Panc1 (cell line): ENCODE measurements at places on chromosomes 16 and 17.
A peak's percentile ranks its signal among the peaks of the same experiment; 100 is the strongest.

DNA sequence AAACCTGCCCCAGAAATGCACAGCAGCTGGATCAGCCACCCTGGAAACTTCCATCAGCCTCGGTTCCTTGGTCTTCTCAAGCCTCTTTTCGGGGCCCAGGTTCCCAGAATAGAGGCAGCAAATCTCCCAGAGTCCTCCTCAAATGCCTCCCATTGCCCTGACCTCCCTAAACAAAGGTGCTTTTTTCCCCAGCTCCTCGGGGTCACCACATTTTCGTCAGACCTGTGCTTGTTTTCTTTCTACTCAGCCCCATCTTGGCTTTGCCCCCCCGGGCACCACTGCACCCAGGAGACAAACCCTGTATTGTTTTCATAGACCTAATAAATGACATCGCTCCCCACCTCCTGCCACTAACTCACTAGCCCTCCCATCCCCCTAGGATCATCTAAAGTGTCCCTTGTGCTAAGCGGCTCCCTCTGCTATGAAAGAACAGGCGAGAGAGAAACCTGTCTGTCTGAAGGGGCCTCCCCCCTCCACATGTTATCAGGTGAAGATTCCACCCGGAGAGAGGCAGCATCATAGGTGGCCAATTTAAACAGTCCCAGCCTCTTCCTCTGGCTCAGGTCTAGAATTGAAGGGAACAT lies 451.1 kb downstream of the SOX9 start:
- DNase-seq, result no peak

- no peak for DNase-seq
These were observed 68.9 kb upstream of the HAS3 start for GRCh38 chr16:69036399-69037091.

- no peak for DNase-seq
These were observed 18.9 kb downstream of the TMC5 start for GRCh38 chr16:19436540-19436939.

DNA sequence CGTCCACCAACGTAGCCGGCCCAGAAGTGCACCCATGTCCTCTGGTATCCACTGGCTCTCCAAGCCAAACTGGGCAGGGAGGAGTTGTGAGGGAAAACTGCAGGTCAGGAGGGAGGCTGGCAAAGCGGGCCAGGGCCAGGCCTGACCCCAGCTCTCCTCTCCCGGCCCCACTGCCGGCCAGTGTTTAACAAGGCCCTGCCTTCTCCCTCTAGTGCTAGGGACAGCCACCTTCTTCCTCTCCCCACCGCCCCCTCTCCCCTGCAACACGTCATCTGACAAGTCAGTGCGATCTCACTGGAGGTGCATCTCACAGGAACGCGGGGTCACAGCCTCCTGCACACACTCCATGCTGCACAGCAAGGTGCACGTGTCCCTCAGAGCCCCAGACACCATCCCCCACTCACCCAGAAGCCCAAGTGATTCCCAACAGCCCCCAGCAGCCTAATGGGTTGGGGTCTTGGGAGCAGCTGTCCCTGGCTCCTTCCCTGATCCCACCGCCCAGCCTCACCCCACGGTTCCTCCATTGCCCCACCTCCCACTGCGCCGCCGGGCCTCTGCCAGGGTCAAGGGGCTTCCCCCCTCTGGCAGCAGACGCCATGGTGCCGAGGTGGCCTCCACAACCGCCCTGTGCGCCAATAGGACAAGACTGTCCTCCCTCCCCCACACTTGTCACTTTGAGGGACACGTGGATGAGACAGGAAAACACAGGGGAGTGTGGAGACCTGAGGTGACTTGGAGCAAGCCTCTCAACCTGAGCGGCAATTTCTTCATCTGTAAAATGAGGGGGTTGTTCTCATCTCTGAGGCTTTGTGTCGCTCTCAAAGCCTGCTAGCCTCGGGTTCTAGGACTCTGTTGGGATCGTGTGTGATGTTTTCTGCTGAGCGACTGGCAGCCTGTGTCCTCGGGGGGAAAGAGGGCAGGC lies 1.1 kb upstream of the ACE start:
- DNase-seq, result no peak

DNA sequence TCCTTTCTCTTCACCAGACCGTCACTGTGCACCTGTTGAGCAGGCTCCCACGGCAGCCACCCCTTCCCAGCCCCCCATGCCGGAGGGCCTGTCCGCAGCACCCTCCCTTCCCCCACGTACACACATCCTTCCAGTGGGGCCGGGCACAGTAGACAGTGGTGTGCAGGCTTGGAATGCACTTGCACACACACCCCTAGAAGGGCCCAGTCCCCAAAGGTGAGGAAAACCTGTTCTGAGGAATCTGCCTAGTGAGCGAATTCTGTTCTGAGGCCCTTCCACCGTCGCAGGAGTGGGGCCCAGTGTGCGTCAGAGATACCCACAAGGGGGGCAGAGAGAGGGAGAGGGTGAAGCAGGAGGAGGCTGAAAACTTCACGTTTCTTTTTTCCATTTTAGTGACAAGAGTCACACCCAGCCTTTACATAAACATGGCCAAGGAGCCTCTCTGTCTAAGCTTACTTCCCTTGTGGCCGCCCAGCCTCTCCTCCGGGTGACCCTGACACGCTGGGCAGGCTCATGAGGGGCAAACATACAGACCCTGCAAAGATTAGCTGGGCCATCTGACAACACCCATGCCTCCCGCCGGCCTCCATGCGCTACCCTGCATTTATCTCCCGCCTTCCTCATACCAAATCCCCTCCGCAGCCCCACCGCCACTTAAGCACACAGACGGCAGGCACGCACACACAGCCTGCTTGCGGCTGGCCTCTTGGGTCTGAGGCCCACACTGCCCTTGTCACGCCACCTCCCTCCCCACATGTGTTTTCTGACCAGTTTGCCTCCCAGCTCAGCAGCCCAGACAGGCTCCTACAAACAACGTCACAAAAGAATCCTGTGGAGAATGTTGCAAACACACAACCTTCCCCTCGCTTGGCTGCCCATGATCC lies 1.8 kb downstream of the ZBTB4 start:
- DNase-seq, result no peak

DNA sequence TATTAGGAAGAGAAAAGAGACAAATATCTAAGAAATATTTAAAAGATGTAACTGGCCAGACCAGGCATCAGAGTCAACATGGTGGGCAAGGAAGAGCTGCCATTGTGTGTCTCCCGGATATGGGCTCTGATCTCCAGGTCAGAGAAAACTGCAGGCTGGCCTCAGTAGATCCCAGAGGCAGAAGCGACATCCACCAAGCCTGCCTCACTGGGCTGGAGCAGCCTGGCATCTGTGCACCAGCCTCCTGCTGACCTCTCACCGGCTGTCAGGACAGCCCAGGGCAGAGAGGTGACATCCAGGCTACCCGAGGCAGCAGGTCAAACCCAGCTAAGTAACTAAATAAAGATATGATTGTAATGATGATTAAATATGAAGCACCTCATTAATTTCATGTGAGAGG lies 162.8 kb upstream of the TNRC6C start:
- no peak for DNase-seq

GRCh38 chr17:42456223-42457106 lies 2.2 kb upstream of the ATP6V0A1 start:
- DNase-seq, result no peak

DNA sequence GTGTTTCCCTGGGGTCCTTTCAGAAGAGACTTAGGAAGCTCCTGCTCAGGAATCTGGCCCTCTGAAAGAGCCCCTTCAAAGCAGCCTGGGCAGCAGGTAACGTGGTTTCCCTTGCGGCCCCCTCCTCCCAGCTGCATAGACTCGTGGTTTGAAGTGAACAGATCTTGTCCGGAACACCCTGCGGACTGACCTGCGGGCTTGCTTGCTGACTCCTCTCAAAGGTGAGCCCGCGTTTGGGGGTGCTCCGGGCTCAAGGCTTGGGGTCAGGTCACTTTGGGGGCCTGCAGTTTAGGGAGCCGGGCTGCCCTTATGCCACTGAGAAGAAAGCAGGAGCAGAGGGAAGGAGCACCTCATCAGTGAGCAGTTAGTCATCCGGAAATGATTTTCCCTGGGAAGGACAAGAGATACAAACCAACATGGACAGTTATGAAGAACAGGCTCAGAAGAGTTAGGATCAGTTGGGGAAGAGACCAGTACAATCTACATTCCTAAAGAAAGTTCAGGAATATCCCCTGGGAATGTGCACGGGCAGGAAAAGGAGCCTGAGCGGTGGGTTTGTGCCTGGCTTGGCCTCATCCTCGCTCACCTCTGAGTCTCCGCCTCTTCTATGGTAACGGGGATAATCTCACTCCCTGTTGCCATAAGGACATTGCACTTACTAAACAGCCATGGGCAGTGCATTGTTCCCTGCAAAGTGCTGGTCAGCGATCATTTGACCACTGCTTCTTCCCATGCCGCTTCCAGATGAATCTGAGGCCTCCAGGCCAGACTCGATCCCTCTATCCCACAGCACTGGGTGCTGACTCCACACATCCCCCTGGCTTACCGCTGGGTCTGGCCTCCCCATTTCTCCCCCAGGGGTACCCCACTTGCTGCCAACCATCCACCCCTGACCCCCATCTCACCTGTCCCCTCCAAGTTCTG lies 10.0 kb downstream of the LDHD start:
- DNase-seq, result no peak

GRCh38 chr16:83588070-83588469 lies 219.7 kb upstream of the HSBP1 start:
- no peak for DNase-seq

- DNase-seq, result no peak
These were observed 104.3 kb upstream of the DNAH9 start for GRCh38 chr17:11493936-11494335.

DNA sequence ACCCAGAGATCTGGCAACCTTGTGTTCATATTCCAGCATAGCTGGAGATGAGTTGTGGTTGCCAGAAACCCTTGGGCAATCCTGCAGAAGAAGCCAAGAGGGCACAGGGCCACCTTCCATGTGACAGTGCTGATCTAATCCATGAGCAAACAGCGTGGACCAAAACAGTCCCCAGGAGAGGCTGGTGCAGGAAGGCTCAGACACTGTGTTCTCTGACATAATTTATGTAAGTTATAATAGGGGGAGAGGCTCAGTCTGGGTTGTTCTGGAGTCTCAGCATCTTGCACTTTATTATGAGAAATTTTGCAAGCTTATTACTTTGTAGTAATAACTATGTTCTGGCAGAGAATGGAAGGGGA lies 273.9 kb downstream of the HAPSTR1 start:
- DNase-seq, result no peak

- no peak for DNase-seq
These were observed 119.9 kb downstream of the BANP start for GRCh38 chr16:88070989-88071625.

DNA sequence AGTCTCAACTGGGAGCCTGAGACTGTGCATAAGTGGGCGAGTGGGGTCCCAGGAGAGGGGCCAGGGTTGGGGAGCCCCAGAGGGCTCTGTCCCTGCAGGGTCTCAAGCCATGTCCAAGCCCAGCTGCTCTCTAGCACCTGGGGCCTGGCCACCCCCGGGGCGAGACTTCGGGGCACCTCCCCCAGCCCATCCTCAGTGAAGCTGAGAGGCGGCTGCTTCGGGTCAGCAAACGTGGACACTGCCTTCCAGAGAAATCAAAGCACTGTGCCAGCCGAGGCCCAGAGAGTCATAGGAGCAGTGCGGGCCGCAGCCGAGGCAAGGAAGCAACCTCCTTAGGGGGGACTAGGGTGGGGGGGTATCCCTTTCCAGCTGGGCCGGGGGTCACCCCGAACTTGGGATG lies 77.5 kb downstream of the ENGASE start:
- DNase-seq, result no peak

GRCh38 chr16:1145383-1146100 lies 7.4 kb upstream of the CACNA1H start:
- DNase-seq, result no peak

- DNase-seq, result peak; percentile 95
These were observed 682.1 kb upstream of the SOX9 start for GRCh38 chr17:71438631-71439146.

GRCh38 chr17:66725956-66726355 lies 109.0 kb upstream of the CACNG5 start:
- no peak for DNase-seq

- DNase-seq, result no peak
These were observed 77.4 kb upstream of the CCL2 start for GRCh38 chr17:34177642-34178041.

- no peak for DNase-seq
These were observed 19.8 kb upstream of the MAP3K14 start for GRCh38 chr17:45336390-45337182.

GRCh38 chr17:82963104-82963950 lies 116.1 kb upstream of the METRNL start:
- no peak for DNase-seq

GRCh38 chr16:1158456-1159324 lies 5.8 kb downstream of the CACNA1H start:
- DNase-seq, result no peak

GRCh38 chr17:70041061-70041460 lies 34.0 kb upstream of the KCNJ16 start:
- no peak for DNase-seq

- no peak for DNase-seq
These were observed 33.9 kb downstream of the NGFR start for GRCh38 chr17:49528966-49529365.

GRCh38 chr17:83203472-83204221 lies 124.2 kb downstream of the METRNL start:
- no peak for DNase-seq

DNA sequence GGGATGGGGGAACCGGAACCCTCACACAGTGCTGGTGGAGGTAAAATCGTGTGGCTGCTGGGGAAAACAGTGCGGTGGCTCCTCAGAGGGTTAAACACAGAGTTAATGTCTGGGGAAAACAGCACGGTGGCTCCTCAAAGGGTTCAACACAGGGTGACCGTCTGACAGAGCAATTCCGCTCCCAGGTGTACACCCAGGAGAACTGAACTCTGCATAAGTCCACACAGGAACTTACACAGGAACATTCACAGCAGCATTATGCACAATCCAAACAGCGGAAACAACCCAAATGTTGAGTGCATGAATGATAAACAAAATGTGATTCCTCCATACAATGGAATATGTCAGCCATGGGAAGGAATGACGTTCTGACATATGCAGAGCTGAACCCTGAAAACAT lies 51.4 kb downstream of the CCDC57 start:
- DNase-seq, result no peak

DNA sequence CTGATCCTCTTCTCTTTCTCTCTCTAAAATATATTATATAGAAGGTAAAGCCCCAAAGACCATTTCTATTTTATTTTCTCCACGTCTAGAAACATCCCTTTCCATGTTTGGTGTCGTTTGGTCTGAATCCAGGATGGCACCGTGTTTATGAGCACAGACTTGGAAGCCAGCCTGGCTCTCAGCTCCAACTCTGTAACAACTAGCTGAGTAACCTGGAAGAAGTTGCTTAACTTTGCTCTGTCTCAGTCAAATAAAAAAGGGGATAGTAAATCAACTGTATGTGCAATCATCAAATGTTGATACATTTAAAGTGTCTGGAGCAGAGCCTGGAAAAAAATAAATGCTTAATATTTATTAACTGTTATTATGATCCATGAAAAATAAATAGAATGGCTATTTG lies 249.8 kb upstream of the MAF start:
- DNase-seq, result no peak

GRCh38 chr16:83704656-83705055 lies 103.1 kb upstream of the HSBP1 start:
- DNase-seq, result no peak

GRCh38 chr17:48563385-48563838 lies 14.7 kb downstream of the HOXB4 start:
- no peak for DNase-seq
